ENCODE measurements at places on chromosomes 12 and 14. TPM values are rescaled to one million over a fixed set of nuclear protein-coding genes. Genes with fewer than 3 reads are reported as not detected.

Gene LMO3
- total RNA-seq: 170 TPM

Gene TCL1B
- total RNA-seq: not detected

Gene GCH1
- 14.3 TPM for total RNA-seq

Gene PZP
- total RNA-seq: 0.67 TPM

DNA sequence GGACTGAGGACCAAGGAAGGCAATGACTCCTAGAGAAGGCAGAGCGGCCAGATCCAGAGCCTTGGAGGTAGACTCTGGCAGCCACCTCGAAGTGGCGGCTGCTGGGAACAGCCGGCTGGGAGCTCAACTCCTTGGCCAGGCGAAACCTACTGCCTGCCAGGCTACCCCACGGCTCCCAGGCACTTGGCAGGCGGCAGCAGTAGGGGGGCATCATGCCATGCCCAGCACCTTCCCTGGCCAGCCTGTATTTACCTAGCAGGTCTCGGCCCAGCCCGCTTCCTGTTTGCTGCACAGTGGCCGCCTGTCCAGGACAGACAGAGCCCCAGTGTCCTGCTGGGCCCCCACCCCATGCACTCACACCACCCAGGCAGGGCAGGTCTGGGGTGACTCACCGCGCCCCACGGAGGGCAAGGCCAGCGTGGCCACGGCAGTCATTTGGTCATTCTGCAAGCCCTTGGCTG lies 10.2 kb downstream of the TRPV4 start:
- no peak for DNase-seq
- H3K36me3 ChIP-seq: no peaks in the 10 kb centered on the region
- H3K4me1 ChIP-seq: no peaks in the 10 kb centered on the region
- H3K27ac ChIP-seq: no peak overlapping the region

DNA sequence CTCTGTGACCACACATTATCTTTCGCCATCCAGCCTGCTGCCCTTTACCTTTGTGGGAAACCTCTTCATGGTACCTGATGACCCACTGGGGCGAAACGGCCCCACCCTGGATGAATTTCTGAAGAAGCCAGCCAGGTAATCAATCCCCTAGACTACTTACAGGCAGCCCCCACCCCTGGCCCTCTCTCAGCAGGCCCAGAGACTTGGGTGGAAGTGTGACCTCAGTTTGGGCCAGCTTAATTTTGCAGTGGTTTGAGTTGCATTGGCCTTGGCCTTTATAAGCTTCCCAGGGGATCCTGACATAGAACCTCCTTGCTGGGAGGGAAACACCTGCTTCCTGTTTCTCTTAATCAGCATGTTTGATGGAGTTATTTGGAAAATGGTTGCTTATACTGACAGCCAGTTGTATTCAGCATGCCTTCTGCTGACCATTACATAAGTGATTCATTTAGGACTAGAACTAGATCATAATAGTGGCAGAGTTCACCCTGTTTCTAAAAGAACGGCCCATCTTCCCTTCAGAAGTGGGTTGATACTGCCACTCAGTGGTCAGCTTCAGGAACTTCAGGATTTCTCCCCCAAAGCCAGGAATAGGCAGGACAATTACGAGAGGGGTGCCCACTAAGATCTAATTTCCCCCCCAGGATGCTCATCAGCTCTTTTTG lies 6.1 kb downstream of the SDR39U1 start:
- H3K27ac ChIP-seq: peak overlapping the region; percentile 24
- no peak for DNase-seq
- peaks cover 90% of the 10 kb centered on the region for H3K36me3 ChIP-seq
- H3K4me3 ChIP-seq: no peak overlapping the region
- H3K27me3 ChIP-seq: no peaks in the 10 kb centered on the region

- no peaks in the 10 kb centered on the region for H3K36me3 ChIP-seq
- no peaks in the 10 kb centered on the region for H3K27me3 ChIP-seq
- no peaks in the 10 kb centered on the region for H3K4me1 ChIP-seq
- no peak for DNase-seq
- no peak overlapping the region for H3K27ac ChIP-seq
- H3K4me3 ChIP-seq: no peak overlapping the region
Measured at GRCh38 chr12:98002887-98003493, 512.4 kb upstream of the TMPO start.

- H3K27me3 ChIP-seq: peaks cover 95% of the 10 kb centered on the region
- H3K36me3 ChIP-seq: no peaks in the 10 kb centered on the region
- peak overlapping the region; percentile 55 for H3K4me3 ChIP-seq
- DNase-seq: no peak
- no peaks in the 10 kb centered on the region for H3K4me1 ChIP-seq
- H3K27ac ChIP-seq: peak overlapping the region; percentile 79
Measured at GRCh38 chr12:114400925-114401324, 5.0 kb downstream of the TBX5 start.

DNA sequence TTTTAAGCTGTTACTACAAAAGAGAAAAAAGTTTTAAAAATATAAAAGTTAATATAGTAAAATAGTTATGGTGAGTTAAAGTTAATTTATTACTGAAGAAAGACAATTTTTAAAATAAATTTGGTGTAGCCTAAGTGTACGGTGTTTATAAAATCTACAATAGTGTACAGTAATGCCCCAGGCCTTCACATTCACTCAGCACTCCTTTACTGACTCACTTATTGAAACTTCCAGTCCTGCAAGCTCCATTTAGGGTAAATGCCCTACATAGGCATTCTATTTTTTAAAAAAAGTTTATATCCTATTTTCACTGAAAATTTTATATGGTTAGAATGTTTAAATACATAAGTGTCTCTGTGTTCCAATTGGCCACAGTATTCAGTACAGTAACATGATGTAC lies 769.5 kb upstream of the NOVA1 start:
- H3K4me3 ChIP-seq: no peak overlapping the region
- no peaks in the 10 kb centered on the region for H3K27me3 ChIP-seq
- H3K27ac ChIP-seq: no peak overlapping the region
- no peaks in the 10 kb centered on the region for H3K4me1 ChIP-seq
- DNase-seq: no peak

DNA sequence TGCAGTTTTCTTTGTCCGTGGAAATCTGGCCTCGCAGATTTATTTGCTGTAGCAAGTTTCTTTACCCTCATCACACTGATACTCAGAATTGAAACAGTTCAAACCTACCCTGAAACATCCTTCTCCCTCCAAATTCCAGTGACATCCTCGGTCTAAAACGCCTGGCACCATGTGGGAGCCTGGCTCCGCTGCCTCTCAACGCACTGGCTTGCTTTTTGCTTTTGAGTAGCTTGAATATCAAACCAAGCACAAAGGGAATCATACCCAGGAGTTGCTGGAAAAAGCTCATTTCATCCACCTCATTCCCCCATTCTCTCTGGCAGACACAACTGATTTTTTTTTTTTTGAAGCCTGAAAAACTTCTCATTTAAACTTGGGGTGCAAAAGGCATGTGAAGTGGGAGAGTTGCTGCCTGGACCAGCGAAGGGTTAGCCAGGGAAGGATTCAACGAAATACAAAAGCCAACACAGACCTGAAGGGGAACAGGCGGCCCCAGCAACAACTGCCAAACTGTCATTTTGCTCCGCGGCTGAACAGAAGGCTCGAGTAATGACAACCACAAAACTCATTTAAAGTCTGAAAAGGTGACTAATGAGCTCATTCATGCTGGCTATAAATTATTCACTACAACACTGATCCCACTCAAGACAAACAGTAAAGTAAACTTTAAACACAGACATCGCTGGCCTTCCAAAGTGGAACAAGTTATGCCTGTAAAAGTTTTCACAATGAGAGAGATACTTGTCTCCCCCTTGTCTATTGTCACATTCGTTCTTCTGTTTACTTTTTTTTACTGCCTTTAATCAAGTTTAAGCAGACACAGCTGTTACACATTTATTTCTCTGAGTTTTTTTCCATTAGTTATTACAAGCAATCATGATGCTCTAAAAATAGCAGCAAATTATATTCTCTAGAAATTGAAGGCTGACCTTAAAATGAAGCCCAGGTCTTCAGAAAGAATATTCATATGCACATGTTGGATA lies 12.5 kb upstream of the FOXN3 start:
- peak overlapping the region; percentile 71 for H3K27ac ChIP-seq
- DNase-seq: no peak
- no peaks in the 10 kb centered on the region for H3K36me3 ChIP-seq
- peaks cover 19% of the 10 kb centered on the region for H3K4me1 ChIP-seq

GRCh38 chr14:105980224-105980623 lies 453.8 kb downstream of the TMEM121 start:
- H3K27ac ChIP-seq: no peak overlapping the region
- no peaks in the 10 kb centered on the region for H3K36me3 ChIP-seq
- H3K4me1 ChIP-seq: no peaks in the 10 kb centered on the region
- no peak overlapping the region for H3K4me3 ChIP-seq

DNA sequence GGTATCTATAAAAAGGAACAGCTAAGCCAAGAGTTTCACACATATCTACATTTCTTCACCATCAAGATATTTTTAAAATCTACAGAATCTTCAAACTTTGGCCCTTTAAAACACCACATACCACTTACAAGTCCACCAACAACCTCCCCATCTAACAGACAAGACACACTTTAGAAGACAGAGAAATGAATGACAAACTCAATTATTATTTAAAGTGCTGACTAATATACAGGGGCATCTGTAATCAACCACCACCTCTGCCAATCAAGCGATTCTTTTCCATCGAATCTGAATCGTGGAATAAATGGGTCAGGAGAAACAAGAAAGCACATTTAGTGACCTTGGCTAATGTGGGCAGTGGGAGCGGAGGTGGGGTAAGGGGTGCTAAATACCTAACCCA lies 7.7 kb downstream of the SETD3 start:
- no peak overlapping the region for H3K4me3 ChIP-seq
- no peaks in the 10 kb centered on the region for H3K36me3 ChIP-seq
- H3K4me1 ChIP-seq: peaks cover 23% of the 10 kb centered on the region
- no peak overlapping the region for H3K27ac ChIP-seq

- no peak overlapping the region for H3K4me3 ChIP-seq
- H3K36me3 ChIP-seq: peaks cover 2% of the 10 kb centered on the region
- peak; percentile 87 for DNase-seq
- H3K27me3 ChIP-seq: no peaks in the 10 kb centered on the region
Measured at GRCh38 chr14:74501135-74501614, 7.6 kb downstream of the ISCA2 start.

- peak; percentile 30 for DNase-seq
- peak overlapping the region; percentile 78 for H3K4me3 ChIP-seq
- no peaks in the 10 kb centered on the region for H3K27me3 ChIP-seq
- peak overlapping the region; percentile 93 for H3K27ac ChIP-seq
Measured at GRCh38 chr12:56267443-56268071, 815 bp downstream of the COQ10A start.

DNA sequence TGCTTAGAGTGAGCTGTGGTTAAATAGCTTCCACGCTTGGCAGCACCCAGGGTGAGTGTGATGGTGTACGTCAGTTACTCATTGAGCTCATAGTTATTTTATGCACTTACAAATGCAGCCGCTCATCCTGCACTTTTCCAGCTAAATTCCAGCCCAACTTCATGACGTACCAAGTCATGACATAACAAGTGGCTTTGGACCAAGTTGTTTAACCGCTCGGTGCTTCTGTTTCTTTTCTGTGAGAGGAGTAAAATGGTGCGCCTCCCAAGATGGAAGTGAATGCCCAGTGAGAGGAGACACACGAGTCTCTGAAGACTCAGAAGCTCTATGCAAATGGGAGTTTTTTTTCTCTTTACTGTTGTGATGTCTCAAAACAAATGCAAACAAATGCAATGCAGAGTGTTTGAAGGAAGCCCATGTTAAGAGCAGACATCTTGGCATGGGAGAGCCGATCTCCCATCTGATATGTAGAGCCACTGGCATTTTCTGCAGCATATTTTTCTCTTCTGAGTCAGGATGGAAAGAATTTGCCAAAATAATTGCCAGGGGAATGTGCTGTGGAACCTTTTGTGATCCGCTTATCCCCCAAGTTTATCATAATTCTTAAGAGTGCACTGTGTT lies 72.2 kb downstream of the FBXW8 start:
- no peak for DNase-seq
- no peaks in the 10 kb centered on the region for H3K4me1 ChIP-seq
- H3K27ac ChIP-seq: no peak overlapping the region
- H3K36me3 ChIP-seq: peaks cover 4% of the 10 kb centered on the region

GRCh38 chr14:94171208-94171607 lies 2.9 kb upstream of the PPP4R4 start:
- no peak for DNase-seq
- H3K4me1 ChIP-seq: peaks cover 7% of the 10 kb centered on the region
- H3K36me3 ChIP-seq: no peaks in the 10 kb centered on the region
- no peak overlapping the region for H3K4me3 ChIP-seq
- H3K27me3 ChIP-seq: peaks cover 18% of the 10 kb centered on the region
- no peak overlapping the region for H3K27ac ChIP-seq

DNA sequence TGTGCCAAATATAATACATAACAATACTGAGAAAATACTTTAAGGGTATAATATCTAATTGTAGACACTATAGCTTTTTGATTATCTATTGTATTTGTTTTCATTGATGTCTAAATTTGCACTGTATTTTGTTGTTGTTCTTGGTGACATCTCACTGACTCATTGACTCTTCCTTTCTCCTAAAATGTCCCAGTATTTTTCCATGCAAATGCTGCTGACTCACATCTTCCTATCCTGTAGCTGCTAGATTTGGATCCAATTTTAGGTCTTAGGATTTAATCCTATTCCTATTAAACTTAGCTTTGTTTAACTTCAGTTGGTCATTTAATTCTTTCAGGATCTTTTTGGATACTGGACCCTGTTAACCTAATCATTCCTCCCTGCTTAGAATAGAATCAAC lies 148.5 kb downstream of the TMTC2 start:
- no peak for DNase-seq
- H3K27me3 ChIP-seq: no peaks in the 10 kb centered on the region
- no peak overlapping the region for H3K27ac ChIP-seq
- H3K4me1 ChIP-seq: no peaks in the 10 kb centered on the region

DNA sequence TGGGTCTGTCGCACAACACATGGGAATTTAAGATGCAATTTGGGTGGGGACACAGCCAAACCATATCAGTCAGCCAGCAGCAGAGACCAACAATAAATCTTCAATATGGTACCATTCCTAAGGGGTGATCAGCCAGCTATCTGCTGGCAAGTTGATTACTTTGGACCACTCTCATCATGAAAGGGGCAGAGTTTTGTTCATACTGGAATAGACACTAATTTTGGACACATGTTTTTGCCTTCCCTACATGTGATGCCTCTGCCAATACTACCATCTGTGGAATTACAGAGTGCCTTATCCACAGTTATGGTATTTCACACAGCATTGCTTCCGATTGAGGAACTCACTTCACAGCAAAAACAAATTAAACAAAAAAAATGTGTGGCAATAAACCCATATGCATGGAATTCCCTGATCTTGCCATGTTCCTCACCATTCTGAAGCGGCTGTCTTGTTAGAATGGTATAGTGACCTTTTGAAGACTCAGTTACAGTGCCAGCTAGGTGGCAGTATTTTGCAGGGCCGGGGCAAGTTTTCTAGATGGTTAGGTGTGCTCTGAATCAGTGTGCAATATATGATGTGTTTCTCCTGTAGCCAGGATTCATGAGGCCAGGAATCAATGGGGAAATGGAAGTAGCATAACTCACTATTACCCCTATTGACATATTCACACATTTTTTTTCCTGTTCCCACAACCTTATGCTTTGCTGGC lies 179.0 kb upstream of the IGF1 start:
- no peaks in the 10 kb centered on the region for H3K27me3 ChIP-seq
- H3K27ac ChIP-seq: no peak overlapping the region
- no peak overlapping the region for H3K4me3 ChIP-seq
